ENCODE measurements at places on chromosomes 6 and 20.

DNA sequence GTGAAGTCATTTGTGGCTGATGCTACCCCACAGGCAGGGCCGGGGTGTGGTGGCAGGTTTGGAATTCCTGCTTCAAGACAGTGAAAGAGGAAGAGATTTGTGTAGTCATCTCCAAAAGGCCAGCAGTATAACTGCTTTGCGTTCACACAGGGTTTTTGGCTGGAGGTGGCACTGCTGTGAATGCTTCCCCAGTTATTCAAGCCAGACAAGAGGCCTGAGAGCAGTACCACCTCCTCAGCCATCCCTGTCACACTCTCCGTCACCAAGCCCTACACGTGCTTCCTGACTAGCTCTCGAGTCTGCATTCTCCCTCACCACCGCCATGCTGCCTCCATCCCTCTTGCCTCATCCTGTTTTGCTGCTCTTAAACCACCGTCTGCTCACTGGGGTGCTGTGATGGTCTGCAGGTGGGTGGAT is 23.9 kb downstream of the ARMC2 start:
- peak; percentile 43 for DNase-seq

DNA sequence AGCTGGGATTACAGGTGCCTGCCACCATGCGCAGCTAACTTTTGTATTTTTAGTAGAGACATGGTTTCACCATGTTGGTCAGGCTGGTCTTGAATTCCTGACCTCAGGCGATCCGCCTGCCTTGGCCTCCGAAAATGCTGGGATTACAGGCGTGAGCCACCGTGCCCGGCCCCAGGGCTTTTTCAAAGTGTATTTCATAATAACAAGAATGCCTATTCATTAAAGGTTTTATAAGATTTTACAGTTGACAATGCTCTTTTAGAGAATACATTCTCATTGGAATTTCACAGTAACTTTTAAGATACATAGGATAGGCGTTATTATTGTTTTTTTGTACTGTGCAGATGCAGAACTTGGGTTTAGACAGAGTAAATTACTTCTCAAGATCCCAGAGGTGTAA is 52.6 kb upstream of the PTPRK start:
- no peak for DNase-seq

DNA sequence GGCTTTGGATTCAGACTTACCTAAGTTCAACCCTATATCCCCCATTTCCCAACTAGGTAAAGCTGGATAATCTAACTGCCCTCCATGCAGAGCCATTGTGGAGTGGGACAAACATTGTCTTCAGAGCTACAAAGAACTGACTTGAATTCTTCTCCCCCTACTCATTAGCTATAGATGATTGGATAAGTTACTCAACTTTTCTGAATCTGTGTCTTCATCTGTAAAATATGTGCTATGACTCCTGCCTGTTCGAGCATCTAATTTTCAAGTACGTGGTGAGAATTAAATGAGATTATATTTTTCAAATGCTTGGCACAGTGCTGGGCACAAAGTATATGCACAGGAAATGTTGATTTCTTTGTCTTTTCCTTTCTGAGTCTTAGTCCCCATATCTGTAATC is 240.3 kb upstream of the TCF21 start:
- DNase-seq, result no peak

GRCh38 chr6:168838037-168838399 is 397.0 kb downstream of the SMOC2 start:
- DNase-seq, result no peak

GRCh38 chr6:155171109-155171746 is 92.6 kb upstream of the CLDN20 start:
- DNase-seq, result peak; percentile 85

GRCh38 chr20:38267296-38267695 is 6.8 kb upstream of the KIAA1755 start:
- DNase-seq, result no peak

GRCh38 chr20:45153147-45153546 is 21.6 kb upstream of the PI3 start:
- no peak for DNase-seq

GRCh38 chr20:14142171-14142570 is 146.9 kb downstream of the MACROD2 start:
- DNase-seq, result no peak

DNA sequence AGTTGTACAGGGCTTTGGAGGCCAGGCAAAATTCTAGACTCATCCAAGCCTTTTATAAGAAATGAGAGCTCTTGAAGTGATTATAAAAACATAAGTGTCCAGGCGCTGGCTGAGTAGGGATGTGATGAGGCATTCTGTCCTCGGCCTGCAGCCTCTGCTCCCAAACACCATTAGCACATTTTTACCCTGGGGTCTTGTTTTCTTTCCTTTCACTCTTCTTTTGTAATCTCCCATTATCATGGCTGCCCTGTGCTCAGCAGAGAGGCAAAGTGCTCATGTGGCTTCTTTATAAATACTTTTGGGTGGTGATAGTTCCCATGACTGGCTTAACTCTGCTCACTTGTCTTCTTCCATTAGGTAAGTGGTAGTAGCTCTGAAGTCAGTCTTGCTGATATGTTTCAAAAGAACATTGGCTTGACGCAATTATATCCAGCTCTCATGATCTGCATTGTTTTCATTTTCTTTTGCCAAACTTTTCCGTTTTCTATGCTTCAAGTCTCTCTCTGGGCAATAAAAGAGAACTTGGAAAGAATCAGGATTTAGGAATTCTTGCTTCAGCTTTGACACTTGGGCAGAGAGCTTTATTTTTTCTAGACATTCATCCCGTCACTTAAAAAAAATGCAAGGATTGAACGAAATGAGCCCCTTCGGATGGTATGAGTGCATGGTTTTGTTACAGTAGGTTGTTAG is 61.1 kb downstream of the CAP2 start:
- no peak for DNase-seq

DNA sequence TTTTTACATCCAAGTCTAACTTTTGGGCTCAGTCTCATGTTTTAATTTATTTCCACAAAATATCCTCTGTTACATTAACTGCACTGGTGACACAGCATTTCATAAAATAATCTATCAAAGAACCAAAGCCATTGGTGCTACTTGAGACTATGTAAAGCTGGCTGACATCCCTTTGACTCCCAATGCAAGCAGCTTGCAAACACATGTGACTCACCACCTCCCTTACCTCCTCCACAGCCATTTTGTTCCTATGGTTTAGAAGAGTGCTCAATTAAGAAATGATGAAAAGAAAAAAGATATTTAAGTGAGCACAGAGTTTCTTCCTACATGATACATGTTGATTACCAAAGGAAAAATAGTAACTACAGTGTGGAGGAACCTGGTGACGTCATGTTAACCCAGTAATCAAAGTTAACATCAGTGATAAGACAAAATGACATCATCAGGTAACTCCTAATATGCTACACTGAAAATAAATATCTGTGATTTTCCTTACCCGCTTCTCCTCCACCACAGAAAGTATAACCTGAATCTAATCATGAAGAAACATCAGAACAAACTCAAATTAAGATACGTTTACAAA is 53.3 kb upstream of the LGSN start:
- no peak for DNase-seq

- no peak for DNase-seq
Measured at GRCh38 chr6:117205876-117206275, 59.5 kb upstream of the VGLL2 start.

GRCh38 chr6:134289204-134289575 is 28.7 kb downstream of the SGK1 start:
- DNase-seq, result no peak

DNA sequence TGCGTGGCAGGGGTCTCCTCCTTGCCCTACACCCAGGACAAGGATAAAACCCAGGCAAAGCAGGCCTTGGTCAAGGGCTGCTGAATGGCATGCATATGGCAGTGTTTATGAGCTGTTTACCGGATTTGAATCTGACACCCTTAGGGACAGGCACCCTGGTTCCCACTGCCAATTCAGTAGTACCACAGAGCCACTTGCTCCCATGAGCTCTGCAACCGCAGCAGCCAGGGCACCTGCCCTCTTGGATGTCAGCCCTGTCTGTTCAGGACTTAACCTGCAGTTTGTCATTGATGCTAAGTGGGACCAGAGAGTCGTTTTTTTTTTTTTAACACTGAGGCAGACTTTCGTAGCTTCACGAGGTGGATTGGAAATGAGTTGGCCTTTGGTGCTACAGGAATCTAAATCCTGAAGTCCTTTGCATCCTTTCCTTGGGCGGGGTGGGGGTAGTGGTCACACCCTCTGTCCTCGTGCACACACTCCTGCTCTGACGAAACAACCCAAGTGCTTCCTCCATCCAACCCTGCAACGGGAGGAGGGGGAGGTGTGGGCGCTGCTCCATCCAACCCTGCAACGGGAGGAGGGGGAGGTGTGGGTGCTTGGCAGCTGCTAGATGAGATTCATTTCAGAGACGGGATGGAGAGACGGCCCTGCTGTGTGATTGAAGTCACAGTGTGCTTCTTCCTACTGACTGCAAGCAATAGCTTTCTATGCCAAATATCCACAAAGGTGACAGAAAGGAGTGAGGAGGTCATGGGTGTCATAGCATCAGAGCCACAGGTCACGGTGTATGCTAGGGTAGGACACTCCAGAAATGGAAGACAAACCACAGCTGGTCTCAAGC is 166.5 kb downstream of the SMOC2 start:
- DNase-seq, result no peak

- DNase-seq, result no peak
Measured at GRCh38 chr6:156256161-156256560, 521.0 kb upstream of the ARID1B start.

- DNase-seq, result no peak
Measured at GRCh38 chr20:33556246-33556645, 66.3 kb downstream of the CBFA2T2 start.

DNA sequence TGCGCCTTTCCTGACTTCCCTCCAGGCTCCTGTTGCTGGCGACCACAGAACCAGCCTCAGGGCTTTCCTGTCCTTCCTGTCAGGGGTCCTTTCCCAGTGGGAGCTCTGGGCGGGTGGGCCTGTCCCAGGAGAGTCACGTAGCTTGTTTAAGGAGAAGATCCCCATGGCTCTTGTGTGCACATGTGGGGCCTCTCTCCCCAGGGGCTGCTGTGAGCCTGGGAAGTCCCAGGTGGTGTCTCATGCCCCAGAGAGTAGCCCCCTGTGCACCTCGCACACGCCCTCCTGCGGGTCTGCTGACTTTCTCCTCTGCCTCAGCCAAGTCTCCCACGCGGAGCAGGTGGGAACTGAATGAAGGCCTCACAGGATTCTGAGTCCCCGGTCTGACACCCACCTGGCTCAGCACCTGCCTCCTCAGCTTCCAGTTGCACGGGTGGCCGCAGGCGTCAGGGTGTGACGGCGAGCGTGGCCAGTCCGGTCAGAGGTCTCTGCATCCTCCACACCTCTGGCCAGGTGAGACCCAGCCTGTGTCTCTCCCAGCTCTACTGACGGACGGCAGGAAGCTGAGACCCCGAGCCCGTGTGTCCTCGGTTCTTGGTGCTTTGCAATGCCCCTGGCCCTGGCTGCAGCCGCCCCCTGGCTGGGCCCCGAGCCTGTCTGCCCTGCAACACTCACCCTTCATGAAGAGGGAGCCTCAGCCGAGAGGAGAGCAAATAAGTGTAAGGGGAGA is 5.6 kb upstream of the NKAIN4 start:
- no peak for DNase-seq

DNA sequence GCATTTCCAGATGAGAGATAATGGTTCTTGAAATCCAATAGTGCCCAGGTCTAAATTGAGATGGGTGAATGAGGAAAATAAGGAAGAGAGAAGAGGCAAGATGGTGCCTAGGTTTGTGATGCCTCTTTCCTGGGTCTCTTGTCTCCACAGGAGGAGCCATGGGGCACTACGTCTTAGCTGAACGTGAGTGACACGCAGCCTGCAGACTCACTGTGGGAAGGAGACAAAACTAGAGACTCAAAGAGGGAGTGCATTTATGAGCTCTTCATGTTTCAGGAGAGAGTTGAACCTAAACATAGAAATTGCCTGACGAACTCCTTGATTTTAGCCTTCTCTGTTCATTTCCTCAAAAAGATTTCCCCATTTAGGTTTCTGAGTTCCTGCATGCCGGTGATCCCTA is 6.8 kb downstream of the HFE start:
- no peak for DNase-seq

DNA sequence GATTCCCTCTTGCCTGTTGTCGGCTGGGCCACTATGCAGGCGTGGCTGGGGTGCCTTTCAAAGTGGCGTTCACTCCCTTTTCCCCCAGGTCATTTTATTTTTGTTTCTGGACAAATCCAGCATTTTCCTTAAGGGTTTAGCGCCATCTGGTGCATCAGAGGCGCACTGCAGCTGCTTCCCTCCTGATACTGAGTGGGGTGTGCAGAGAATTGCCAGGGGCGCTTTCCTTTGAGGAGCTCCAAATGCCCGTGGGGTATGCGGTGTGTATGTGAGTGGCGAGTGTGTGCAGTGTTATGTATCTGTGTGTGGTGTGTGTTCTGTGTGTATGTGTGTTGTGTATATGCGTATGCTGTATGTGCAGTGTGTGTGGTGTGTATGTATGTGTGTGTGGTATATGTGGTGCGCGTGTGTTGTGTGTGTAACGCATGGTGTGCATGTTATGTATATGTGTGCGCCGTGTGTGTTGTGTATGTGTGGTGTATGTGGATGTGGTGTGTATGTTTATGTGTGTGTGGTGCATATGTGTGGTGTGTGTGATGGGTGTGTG is 100.1 kb upstream of the AGPAT4 start:
- peak; percentile 54 for DNase-seq

Data from CD4-positive, alpha-beta T cell treated with Interleukin-4 for 1 hour (primary cell).